ENCODE measurements at places on chromosomes 12 and 14.

- DNase-seq = no peak
These were observed 11.8 kb upstream of the NUAK1 start for GRCh38 chr12:106150555-106150954.

GRCh38 chr12:66065641-66066136, 64.9 kb downstream of the LLPH start:
- no peak for DNase-seq

DNA sequence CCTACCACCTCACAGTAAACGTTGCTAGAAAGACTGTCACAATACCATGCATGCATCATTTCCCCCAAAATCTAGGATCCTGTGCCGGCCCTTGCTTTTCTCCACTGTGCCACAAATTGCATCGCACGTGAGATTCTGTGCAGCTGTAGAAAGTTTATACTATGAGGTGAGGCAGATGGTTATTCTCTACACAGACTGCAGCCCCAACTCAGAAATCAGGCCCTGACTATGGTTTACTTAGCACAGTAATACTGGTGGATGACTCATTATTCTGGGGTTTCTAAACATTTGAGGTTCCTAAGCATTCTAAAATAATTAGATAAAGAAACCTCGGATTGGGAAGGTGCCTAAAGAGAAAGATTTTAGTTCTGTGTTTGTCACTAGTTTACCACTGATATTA, 163.8 kb upstream of the CCDC198 start:
- DNase-seq = no peak

DNA sequence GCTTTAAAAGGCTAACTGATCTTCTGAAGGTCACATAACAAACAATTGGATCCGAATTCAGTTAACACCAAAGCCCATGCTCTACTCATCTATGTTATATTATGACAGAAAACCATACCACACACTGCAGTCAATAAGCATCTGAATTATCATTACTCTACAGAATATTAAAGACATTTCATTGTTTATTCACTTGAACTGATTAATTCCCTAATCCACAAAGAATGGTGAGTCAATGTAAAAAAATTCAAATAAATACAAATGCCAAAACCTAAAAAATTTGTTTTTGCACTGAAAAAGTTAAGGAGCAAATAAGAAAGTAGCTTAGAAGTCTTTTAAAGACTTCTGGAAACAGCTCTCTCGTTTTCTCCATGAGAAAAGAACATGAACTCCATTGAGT, 13.7 kb downstream of the NID2 start:
- DNase-seq = no peak

DNA sequence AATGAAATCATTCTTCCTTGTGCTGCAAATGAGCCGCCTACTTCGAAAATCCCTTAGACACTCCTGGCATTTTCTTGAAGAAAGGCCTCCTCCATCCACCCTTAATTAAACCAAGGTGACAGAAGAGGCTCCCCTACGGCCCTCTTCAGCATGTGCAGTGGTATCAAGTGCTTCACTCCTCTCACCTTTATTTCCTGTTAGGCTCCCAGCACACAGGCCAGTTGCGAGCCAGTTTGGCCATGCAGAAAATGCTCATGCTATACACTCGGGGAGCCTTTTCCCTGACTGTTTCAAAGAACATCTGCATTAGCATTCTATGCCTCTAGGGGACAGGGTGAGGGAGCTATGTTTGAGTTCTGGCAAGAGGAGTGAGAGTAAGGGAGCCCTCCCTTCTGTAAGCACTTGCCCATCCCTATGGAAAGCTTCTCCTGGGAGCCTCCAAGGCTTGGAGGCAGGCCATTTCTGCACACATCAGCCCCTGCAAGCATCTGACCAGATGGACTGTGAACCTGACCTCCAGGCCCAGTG, 291.5 kb downstream of the RPS29 start:
- DNase-seq = no peak

DNA sequence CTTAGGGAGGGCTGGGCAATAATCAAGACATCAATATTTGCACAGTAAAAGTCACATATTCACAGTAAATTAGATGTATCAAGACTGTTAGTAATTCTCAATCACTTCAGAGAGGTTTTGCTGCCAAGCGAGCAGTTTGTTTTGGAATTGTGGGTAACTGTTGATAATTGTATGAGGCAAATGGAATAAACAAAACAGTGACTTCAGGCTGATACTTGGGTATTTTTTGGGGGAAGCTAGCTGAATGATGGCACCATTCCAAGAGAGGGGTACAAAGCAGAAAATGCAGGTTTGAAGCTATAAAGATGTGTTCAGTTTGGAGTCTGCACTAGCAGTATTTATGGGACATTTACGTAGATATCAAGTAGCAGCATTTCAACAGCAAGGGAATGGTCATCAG, 232.8 kb upstream of the ATP2B1 start:
- no peak for DNase-seq

DNA sequence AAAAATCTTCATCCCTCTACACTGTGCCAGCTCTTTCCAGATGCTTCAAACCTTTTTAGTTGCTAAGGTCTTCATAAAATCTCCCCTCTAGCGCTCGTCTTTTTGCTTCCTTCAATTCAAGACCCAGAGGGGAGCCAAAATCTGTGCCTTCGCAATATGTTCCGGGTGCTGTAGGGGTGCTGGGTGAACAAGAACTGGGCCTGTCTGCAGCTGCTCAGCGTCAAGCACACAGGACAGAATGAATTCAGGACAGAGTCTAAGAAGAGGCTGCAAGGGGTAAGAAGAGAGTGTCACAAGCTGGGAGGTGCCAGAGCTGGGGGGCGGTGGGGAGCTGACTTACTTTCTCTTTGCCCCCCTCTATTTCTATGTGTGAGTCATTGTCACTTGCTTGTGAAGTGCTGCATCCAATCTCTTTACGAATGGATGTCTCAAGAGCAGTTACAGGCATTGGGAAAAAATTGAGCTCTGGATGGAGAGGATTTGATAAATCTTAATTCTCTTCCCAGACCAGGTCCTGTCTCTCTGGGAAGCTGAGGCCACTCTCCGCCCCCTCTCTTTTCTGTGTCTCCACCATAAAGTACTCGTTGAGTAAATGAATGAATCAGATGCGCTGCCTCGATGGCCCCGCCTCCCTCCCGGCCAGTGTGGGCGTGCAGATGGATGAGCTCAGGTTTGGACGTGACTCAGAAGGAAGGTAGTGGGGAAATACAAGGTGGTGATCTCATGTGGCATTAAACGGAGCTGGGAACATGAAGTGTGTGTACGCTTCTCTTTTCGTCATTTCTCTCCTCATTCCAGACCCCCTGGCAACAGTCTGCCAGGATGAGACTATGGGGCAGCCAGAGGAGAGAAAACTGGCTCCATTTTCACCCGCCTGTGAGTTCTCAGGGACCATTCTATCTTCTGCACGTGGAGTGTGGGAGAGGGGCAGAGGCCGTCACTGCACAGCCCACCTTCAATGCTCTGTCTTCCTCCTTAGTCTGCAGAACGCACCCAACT, 91.3 kb downstream of the TSPAN9 start:
- no peak for DNase-seq

GRCh38 chr12:113684908-113685782, 213.5 kb upstream of the LHX5 start:
- no peak for DNase-seq

DNA sequence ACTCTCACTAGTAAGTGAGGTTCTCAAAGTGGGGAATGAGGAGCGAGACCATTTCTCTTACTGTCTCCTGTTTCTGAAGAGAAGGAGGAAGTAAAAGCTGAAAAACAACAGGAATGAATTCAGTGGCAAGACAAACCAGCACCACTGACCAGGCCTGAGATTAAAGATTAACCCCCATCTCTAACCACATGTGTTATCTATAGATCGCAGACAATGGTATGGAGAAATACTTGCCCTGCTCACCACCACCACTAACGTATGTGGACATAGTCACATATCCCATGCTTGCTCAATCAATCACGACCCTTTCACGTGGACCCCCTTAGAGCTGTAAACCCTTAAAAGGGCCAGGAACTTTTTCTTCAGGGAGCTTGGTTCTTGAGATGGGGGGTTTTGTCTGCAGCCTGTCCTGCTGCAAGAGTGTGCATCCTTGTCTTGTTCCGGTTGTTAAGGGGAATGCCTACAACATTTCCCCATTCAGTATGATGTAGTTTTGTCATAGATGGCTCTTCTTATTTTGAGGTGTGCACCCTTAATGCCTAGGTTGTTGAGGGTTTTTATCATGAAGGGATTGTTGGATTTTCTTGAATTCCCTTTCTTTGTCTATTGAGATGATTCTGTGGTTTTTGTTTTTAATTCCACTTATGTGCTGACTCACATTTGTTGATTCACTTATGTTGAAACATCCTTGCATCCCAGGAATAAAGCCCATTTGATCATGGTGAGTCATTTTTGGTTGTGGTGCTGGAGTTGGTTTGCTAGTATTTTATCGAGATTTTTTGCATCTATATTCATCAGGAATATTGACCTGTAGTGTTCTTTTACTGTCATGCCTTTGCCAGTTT, 698.8 kb upstream of the LMO3 start:
- no peak for DNase-seq

- no peak for DNase-seq
These were observed 27.8 kb upstream of the CACNA2D4 start for GRCh38 chr12:1946296-1946695.

GRCh38 chr12:21527451-21528180, 1.5 kb downstream of the SPX start:
- peak; percentile 23 for DNase-seq

DNA sequence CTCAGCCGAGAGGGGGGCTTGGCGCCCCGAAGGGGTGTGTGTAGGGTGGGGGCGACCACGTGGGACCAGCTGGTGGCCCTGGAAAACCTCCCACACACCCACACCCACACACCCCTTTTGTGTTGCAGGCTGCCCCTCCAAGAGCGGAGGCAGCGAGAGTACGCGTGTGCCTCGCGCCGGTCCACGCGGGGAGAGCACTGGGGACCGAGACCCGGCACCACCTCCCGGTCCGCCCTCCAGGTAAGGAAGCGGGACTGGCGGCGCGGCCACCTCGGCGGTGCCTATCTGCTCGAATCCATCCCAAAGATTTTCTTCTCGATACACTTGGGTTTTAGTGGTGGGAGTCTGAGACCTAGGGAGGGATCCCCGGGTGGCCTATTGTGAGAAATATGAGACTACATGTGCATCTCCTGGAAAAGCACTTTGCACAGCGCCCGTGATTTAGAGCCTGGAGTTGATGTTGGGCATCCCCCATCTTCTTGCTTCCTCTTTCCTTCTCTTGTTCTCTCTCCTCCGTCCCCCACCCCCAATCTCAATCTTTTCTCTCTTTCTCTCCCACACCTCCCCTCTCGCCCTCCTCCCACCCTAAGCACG, 393 bp downstream of the SYT1 start:
- no peak for DNase-seq

DNA sequence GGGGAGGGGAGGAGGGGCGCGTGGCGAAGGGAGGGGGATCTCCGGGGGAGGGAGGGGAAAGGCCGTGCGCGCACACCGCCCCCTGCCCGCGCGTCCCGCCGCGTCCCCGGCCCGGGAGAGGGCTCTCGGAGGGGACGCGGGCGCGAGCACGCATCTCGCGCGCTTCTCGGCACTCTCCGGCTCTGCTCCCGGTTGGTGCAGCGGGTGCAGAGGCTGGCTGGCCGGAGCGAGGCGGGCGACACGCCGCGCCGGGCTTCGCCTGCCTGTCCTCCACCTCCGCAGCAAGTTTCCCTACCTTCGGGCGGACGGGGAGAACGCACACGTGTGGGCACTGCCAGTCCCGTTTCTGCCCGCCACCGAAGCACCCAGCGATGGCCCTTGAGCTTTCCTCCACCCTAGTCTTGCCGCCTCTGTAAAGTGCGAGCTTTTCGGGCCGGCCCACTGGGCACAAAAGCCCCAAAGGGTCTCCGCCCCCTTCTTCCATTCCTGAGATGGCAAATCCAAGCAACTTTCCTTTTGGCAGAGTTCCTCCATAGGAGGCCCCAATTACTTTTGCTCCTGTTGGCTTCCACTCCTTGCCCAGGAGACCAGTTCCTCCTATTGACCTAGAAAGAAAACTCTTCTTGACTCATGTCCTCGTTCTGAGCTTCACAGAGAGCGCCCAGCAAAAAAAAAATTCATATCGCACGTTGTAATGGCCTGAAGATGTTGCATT, 363 bp upstream of the CSAD start:
- peak; percentile 50 for DNase-seq

DNA sequence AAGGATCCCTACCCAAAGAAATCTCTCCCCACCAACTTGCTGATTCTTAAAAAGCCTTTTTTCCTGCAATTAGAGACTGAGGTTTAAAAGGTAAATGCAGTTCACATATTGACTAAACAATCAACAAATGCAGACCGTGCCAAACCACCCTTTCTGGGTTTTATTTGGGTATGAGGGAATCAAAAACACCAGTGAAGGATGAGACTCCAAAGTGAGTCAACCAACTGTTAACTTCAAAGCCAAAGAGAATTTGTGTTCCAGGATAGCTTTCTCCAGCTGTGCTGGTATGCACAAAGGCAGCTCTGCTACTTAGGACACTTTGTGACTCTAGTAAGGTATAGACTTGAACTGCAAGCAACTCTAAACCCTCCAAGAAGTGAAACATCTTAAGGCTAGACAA, 39.4 kb downstream of the RPS29 start:
- DNase-seq = no peak

Data from stimulated activated CD8-positive, alpha-beta memory T cell treated with anti-CD3 and anti-CD28 coated beads, Interleukin-7, amount 100 ng/mL, for 1 hour (primary cell).